Iris pigment epithelial cell (primary cell): ENCODE measurements at places on chromosomes 12 and 14.

DNA sequence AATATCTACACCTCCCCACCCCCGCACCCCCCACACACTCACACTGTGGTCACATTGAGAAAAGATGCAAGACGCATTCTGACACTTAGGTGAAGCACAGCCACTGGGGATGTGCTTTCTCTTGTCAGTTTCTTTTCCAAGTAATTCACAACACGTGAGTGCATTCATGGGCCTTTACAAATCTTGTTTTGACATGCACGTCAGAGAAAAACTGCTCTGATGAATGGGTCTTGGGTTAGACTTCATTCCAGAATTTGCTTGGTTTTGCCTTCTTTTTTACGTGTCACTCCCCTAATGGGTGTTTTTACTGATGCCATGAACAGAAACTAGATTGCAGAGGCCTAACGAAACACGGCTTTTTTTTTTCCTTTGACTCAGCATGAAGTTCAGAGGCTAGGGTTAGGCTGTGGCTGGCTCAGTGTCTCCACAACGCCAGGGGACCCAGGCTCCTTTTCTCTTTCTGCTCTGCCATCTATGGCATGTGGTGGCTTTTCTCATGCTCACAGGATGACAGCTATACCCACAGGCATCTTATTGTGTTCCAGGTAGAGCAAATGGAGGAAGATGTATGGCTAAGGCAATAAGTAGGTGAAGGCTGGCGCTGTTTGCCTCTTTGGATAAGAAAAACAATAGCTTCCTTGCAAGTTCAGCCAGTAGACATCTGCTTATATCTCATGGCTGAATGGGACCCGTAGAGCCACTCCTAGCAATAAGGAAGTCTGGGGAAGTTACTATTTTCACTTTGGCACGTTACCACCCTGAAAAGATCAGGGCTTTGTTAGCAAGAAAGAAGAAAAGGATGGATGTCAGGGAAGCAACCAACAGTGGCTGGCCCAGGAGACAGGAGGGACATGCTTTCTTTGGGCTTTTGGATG is 253.3 kb downstream of the SLC15A4 start:
- no peak for DNase-seq

DNA sequence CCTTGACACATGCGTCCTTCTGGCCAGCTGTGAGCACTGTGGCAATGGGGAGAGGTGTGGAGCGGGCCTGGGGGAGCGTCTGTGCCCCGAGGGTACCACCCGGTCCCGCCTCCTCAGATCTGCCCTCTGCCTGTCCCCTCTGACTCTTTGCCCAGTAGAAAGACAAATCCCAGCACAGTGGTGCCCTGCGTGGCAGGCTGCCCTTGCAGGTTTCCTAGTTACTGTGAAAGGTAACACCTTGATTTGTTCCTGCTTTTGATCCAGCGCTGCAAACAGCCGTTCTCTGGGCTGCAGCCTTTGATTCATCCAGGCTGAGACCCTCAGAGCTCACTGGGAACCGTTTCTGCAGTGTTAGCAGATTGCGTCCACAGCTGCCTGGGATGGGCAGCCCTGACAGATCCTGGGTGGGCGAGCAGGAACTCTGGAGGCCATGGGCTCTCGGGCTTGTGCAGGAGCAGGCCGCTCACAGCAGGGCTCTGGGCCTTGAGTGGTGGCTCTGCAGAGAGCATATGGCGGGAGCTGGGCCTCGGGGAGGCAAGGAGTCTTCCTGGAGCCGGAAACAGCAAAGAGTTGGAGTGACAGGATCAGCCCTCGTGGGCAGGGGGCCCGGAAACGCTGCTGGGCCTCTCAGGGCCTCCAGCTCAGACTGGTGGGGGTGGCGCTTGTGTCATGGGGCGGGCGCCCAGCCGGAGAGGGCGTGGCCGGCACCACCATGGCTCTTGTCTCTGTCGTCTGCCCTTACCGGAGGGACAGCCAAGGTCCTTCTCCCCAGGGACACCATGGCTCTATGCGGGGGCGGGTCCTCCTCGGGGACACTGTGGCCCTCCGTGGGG is 16.6 kb downstream of the FBRSL1 start:
- peak; percentile 82 for DNase-seq

DNA sequence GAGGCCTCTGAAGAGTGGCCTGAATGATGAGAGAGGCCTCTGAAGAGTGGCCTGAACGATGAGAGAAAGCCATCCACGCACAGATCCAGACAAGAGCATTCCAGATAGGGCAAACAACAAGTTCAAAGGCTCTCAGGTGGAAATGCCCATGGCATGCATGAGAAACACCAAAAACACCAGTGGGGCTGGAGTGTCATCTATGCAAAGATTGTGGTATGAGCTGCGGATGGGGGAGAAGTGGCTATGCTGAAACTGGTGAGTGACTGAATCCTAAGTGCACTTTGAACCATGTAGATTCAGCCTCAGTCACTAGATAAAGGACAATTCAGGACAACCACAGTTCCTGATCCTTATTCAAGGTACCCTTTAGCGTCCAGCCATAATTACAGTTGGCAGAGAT is 79.4 kb upstream of the GZMB start:
- DNase-seq: no peak

GRCh38 chr12:113368331-113368730 is 9.9 kb downstream of the PLBD2 start:
- DNase-seq: no peak
